Dorsolateral prefrontal cortex (tissue), 122 donors: ENCODE measurements at places on chromosomes 7 and 10. TPM values are rescaled to one million over a fixed set of nuclear protein-coding genes. Genes with fewer than 3 reads are reported as not detected.

DNA sequence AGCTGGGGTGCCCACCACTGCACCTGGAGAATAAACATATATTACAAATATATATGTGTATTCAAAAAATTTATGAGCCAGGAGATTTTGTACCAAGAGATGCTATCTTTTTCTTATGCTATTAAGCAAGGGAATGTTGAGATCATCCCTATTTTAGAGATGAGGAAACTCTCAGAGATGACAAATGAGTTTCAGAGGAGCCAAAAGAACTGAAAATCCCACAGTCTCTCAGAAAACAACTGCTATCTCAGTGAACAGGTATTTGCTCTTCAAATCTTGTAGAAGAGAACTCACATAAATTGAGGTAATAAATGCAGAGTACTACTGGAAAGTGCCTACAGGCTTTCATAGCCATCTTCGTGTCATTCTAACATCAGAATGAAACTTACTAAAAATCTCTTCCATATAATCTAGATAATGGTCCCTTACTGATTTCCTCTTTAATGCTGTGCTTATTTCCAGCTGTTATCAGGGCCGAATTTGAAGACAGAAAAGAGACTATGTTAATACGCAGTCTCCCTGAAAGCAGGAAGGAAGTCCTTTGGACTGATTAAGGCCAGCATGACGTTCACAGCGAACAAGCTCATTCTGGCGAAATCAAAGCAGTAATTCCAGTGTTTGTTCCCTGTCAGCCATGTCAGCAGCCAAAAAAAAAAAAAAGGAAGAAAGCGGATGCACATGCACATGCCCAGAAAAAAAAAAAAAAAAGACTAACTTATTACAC is 29.4 kb upstream of the ANAPC16 start:
- no peak for DNase-seq

DNA sequence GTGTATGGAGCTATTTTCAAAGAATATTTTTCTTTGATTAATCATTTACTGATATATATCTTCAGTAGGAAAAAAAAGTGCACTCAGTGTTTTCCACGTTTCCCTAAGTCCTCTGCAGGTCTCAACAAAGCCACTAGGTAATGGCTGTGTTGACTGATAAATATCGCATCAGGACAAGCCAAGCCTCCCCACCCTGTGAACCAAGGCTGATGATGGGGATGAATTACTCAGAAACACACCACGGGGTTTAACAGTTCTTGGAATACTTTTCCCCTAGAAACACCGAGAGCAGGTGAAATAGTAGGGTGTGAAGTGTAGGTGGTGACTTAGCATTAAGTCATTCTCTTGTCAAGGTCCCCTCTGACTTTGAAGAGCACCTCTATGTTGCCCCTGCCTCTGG is 423.5 kb upstream of the IGFBP3 start:
- no peak for DNase-seq

DNA sequence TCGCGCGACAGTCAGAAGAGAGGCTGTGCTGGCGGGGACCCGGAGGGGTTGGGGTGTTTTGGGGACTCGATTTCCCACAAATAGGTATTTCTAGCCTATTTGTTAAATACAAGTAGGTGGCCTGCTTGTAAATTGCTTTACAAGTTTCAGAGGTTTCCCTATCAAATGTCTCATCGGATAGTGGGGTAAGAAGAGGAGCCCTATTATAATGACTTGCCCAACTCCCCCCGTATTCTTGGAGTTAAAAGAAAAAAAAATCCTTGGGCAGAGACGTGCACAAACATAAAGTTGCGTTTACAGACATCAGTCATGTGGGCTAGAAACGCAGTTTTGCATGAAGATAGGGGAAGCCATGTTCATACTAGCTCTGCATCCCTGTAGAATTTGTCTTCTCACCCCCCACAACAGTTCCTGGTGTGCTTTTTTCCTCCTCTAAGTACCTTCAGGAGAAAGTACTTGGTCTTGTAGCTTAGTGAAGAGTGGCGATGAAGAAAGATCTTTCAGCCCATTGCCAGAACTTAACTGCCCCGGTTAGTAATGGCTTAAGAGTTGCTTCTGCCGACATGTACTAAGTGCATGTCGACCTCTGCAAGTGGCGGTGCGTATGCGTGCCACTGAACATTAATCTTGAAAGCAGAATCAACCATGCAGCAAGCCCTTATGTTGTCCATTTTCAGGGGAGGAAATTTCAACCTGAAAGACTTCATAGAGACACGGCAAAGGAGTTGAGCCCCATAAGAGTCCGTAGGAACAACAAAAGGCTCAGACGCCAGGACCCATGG is 832 bp upstream of the TIAL1 start:
- DNase-seq, result no peak

GRCh38 chr7:152956006-152956405 is 196.5 kb downstream of the ACTR3B start:
- DNase-seq, result no peak

The NAT16 gene
- 1.2 TPM for total RNA-seq

GRCh38 chr10:76082956-76083355 is 651.5 kb downstream of the LRMDA start:
- no peak for DNase-seq

The CDC14C gene
- total RNA-seq, result not detected

DNA sequence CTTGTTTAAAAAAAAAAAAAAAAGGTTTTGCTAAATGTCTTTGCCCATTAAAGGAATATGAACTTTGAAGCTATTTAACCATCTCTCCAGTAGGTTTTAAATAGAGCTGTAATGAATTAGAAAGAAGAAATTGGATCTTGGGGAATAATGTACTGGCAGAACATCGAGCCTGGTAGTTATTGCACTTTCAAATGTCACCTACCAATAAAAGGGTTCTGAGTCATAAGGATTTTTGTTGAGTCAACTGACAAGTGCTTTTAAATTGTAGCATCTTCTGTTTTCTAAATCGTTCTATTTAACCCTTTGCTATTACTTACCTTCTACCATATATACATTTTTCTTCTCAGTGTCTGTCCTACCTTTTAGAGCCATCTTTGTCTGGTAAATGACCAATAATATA is 10.7 kb downstream of the CUTC start:
- DNase-seq, result no peak

The ARHGEF35 gene
- total RNA-seq, result 0.25 TPM

- DNase-seq, result no peak
Measured at GRCh38 chr10:52525761-52526160, 211.7 kb downstream of the DKK1 start.

- no peak for DNase-seq
Measured at GRCh38 chr7:44218418-44219201, 17.8 kb downstream of the YKT6 start.

- no peak for DNase-seq
Measured at GRCh38 chr10:30878920-30879319, 152.7 kb downstream of the ZNF438 start.

The LLCFC1 gene
- total RNA-seq, result not detected

DNA sequence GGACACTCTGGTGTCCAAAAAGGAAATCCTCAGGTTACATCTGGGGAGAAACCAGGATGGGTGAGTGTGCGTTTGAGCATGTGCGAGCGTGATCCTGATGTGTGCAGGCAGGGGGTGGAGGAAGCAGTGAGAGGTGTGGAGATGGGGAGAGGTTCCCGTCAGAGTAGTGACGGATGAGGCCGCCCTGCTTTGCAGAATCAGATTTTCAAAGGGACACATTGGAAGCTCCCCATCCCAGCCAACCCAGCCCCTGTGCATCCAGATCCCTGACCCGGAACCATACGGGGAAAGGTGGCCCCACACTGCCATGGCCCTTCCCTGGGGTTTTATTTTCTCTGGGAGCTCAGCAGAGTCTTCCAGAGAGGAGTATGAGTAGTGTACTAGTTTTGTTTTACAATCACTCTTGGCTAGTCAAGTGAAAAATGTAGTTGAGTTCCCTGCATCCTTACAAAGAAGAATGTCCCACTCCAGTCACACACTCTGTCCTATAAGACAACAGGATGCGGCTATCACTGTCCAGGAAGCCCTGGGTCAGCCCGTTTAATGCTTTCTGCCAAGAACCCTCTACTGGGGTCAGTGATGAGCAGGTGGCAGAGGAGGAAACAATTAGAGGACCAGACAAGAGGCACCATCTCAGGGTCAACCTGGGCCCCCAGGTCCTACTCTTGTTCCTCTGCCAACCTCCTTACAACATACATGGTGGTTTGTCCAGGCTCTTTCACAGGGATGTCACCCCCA is 46.8 kb upstream of the PDLIM1 start:
- DNase-seq, result no peak

DNA sequence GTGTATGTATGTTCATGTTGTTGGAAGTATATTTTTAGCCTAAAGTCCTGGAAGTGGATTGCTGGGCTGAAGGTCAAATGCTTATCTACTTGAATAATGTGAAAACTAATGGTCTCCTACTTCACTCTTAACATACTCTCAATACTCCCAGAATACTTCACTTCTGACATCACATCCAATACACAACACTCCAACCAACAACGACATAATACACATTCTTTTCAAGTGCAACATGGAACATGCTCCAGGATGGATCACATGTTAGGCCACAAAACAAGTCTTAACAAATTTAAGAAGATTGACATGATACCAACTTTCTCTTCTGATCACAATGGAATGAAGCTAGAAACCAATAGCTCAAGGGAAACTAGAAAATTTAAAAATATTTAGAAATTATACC is 126.9 kb upstream of the ADCY1 start:
- no peak for DNase-seq

- no peak for DNase-seq
Measured at GRCh38 chr7:7565018-7565680, 1.5 kb upstream of the MIOS start.

DNA sequence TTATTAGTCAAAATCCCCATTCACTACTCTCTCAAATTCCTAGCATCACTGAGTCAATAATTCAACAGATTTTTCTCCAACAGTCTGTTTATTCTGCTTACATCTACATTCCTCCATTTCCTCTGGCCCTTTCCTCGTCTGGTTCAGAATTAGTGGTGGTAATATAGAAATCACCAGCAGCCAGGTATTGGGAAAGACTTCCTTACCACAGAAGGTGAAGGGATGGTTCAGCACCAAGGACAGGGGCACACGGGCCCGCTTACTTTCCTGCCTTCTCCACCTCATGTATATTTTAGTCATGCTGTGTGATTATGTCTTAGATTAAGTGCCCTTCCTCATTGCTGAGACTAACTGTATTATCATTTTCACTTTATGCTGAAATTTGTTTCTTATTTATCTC is 70.4 kb upstream of the APBB1IP start:
- DNase-seq, result no peak

- no peak for DNase-seq
Measured at GRCh38 chr7:116588641-116589594, 64.1 kb downstream of the CAV1 start.

The NPSR1 gene
- total RNA-seq, result 0.71 TPM

- DNase-seq, result peak; percentile 30
Measured at GRCh38 chr7:43905209-43905946, 1.0 kb downstream of the URGCP start.

The OR13A1 gene
- not detected for total RNA-seq

DNA sequence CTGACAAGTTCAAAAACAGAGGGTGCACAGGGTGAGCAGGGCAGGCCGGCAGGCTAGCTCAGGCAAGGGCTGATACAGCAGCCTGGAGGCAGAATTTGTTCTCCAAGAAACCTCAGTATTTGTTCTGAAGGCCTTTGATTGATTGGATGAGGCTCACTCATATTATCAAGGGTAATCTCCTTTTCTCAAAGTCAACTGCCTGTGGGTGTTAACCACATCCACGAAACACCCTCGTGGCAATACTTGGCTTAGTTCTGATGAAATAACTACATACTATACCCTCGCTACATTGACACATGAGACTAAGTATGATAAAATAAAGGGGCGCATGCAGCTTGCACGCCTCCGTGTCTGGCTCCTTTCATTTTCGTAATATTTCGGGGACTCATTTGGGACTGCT is 4.4 kb upstream of the PPP2R2D start:
- no peak for DNase-seq

DNA sequence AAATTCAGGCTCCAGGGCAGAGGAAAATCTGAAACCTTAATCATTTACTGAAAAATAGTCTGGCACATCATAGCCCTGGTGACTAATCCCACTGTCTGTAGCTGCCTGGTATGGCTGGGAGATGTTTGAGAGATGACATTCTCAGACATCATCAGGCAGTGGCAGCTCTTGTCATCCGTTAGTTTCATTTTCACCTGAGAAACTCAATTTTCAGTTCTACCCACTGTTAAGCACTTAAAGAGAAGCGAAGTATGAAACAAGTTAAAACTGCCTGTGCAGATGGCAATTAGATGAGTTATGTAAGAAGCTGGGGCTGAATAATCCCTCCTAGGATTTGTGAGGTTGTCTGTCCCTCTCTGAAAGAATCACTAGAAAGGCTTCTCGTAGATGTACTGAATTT is 150.2 kb downstream of the NSUN6 start:
- no peak for DNase-seq

GRCh38 chr10:34908481-34908880 is 93.4 kb upstream of the PARD3 start:
- no peak for DNase-seq
